ENCODE measurements at places on chromosomes 5 and 9.

DNA sequence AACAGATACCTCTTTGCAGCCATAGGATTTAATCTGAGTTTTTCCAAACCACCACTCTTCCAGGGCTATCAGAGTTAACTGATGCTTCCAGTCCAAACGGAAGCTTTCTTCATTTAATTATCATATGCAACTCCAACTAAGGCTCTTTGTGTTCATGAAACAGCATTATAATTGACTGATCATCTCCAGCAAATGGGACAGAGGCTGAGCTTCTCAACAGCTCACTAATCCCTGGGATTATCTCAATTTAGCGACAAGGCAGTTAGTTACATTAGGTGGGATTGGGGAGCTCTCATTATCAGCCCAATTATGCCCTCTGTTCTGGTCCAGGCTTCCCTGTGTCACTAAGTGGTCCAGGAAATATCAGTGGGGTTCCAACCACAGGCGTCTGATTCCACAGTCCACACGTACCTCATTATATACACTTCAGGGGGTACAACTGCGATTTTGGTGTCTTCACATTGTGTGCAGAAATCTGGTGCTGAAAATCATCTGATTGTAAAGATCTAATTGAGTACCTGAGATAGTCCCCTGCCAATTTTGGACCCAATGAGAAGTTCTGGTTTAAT, 313.5 kb upstream of the PANK3 start:
- DNase-seq, result no peak

DNA sequence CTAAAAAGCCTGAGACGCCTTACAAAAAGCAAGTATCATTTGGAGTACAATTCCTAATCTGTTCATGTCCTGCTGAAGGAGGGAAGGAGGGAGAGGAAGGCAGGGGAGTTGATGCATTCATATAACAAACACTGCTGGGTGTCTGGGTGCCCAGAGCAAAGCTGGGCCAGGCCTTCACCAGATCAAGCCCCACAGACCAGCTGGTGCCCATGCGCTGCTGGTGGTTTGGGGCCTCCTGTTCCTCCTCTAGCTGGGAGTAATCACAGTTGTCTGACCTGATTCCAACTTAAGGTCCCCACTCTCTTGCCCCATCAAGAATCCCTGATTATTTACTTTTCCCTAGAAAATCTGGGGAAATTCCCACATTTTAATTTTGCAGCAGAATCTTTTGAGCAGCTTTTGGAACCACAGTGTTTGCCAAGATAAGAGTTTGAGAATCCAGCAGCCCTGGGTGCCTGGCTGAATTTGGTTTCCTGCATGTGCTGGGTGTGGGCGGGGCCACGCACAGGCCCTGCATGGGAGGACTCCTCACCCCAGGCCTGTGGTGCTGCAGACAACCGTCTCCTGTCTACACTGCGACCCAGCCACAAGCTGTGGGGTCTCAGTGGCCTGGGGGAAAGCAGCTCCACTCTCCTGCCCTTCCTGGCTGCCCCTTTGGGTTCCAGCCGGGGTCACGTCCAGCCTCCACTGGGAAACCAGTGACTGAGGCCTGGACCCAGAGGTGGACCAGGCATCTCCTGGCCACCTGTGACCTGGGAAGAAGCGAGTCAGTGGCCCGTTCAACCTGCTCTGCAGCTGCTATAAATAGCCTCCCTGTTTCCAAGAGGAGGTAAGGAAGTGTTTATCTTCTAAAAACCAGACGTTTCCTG, 47.5 kb downstream of the NEURL1B start:
- no peak for DNase-seq

DNA sequence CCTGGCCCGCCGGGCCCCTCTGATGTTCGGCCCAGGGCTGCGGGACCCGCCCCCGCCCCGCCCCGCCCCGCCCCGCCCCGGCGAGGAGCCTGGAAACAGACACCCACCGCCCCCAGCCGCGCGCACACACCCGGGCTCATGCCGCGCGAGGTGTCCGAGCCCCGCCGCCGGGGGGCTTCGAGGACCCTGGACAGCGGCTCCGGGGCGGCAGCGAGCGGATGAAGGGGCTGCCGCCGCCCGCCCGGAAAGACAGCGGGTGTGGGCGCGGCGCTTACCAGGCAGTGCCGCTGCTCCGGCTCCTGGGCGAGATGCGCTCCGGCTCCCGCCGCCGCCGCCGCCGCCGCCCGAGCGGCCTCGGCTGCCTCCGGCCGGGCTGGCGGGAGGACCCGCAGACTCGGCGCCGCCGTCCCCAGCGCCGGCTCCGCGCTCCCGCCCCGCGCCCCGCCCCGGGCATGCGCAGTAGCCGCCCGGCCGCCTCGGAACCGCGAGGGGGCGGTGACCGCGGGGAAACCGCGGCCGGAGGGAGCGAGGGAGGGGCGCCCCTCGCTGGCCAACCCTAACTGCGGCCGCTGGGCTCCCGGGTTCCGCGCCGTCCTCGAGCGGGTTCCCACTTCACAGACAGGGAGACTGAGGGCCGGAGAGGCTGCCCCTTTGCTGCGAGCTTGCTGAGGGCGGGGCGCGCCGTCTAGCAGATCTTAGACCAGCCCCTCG, at the start of gene GPRIN1:
Gene GPRIN1 (minus strand): TSS at position 433 of the 711 bp plus-strand sequence. CDS start 10,322 bp downstream, outside the sequence.
- DNase-seq, result peak; percentile 86

- no peak for DNase-seq
These were observed 45.0 kb downstream of the CDH6 start for GRCh38 chr5:31238497-31238896.

GRCh38 chr9:84404095-84404686, 63.6 kb upstream of the SLC28A3 start:
- DNase-seq, result no peak

DNA sequence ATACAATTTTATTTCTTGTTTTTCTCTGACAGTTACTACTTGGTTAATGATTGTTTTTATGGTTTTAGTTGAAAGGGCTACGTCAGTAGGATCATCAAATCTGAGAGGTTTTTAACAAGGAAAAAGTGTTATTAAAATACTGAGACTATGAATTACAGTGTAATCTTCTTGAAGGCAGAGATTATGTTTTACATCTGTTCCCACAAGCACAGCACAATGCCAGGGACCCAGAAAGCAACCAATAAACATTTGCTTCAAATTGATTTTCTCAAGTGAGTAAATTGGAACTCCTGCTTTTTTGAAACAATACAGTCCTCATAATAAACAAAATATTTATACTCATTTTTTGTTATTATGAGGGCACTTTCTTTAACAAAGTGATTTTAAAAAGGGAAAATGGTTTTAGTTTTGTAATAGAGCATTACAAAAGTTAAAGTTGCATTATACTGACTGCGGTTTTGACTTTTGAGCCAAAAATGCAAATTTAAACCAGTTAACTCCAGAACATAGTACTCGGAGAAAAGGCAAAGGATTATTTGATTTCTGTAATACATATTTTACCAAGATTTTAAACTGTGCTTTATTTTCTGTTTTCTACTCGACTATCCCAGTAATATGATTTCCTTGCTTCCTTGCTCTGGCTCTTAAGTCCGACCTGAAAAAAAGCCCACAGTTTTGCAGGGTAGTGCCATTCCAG, 176.9 kb downstream of the GDNF start:
- DNase-seq, result peak; percentile 73

GRCh38 chr9:111662576-111663300, 1.3 kb downstream of the GNG10 start:
- DNase-seq, result peak; percentile 40

DNA sequence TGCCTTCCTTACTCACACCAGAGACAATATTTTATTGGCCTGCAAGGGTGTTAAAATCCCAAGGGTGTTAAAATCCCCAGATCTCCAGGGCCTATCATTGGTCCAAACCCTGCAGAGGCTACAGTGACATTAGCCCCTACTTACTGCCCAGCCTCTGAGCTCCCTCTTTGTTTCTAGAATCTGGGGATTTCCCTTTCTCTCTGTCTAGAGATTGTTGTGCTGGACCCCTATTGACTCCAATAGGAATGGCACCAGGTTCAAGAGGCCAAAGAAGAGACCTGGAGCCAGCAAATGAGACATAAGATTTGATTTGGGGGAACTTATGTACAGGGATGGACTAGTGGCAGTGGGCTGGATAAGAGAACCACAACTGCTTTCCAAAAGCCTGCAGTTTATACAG, 53.3 kb upstream of the ZBED3 start:
- no peak for DNase-seq

GRCh38 chr9:98807070-98807813, at the start of gene GALNT12:
Gene GALNT12 (plus strand): TSS chr9:98807670. CDS start chr9:98807699, 29 bp downstream.
- DNase-seq, result peak; percentile 45

GRCh38 chr9:129981180-129981907, 61.6 kb downstream of the FNBP1 start:
- DNase-seq, result no peak

DNA sequence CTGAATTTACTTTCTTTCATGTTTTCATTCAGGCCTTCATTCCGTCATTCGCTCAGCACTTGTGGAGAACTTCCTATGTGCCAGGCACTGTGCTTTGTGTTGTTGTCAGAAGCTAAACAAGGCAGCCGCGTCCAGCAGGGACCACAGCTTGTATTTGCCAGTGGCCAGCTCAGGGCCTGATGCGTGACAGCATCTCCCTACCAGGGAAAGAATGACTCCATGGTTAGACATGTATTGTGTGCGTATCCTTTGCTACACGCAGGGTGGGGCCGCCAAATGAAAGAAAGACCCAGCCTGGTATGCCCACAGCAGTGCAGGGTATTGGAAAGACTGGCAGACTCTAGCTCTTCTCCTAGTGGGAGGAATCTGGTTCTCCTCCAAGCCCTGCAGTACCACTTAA, 4.7 kb upstream of the COL27A1 start:
- DNase-seq, result no peak

GRCh38 chr5:163503106-163504078, 2.0 kb upstream of the MAT2B start:
- peak; percentile 87 for DNase-seq

GRCh38 chr9:127175764-127176163, 53.3 kb upstream of the ANGPTL2 start:
- DNase-seq, result no peak

GRCh38 chr5:11166923-11167322, 405.9 kb upstream of the DAP start:
- DNase-seq, result no peak

GRCh38 chr5:153896701-153897100, 142.0 kb downstream of the FAM114A2 start:
- DNase-seq, result peak; percentile 57

- DNase-seq, result peak; percentile 82
These were observed 51.0 kb downstream of the FKTN start for GRCh38 chr9:105608721-105609598.

DNA sequence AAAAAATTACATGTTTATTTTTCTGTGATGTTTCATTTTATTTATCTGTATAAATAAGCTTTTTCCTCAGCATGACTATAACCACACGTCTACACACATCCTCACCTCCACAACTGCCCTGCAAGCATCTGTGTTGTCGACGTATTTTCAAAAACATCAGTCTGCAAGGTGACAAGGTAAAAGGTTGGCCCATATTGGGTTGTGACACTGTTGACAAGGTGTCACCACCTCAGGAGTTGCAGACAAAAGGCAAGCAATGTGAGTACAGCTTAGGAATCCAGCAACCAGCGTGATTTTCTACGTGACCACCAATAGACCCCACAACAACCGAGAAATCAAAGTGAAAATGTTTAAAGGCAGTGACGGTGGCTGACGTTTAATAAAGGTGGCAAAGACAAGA, 187.6 kb downstream of the PARP8 start:
- no peak for DNase-seq

DNA sequence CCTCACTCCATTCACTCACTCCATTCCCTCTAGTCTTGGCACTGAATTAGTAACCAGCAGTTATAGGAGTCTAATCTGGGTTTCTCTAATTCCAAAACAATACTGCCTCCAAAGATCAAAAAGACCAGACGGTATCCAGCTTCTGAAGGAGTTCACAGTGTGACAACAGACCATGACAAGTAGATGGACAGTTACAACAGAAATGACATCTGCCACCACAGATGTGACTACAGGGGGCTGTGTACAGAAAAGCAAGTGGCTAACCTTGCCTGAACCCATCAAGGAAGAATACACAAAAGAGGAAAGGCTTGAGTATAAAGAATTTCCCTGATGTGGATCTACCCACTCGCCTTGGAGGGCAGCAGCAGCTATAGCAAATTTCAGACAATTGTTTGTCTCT, 112.4 kb downstream of the ACTL7B start:
- no peak for DNase-seq

- DNase-seq, result no peak
These were observed 19.5 kb downstream of the ANKH start for GRCh38 chr5:14851999-14852526.

- no peak for DNase-seq
These were observed 21.6 kb upstream of the LRRC14B start for GRCh38 chr5:169728-170094.

- DNase-seq, result no peak
These were observed 85.2 kb upstream of the ADAMTS2 start for GRCh38 chr5:179430193-179431175.

GRCh38 chr9:69425136-69425801, 100.3 kb downstream of the ENTREP1 start:
- DNase-seq, result no peak

DNA sequence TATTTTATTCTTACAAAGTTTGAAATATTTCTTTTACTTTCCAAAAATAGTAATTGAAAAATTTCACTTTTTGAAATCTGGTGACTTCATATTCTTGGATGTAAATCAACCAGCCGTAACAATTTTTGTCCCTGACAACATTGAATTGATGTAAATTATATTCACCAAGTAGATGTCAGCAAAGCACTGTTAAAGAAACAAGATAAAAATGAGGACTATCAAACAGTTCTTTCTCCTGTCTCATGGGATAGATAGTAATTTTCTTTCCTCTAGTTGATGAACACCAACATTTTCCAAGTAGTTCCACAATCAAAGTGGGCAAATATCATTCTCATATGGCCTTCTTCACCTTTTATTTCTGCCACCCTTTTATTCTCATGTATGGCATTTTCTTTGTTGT, 1461.9 kb downstream of the MAT2B start:
- no peak for DNase-seq

DNA sequence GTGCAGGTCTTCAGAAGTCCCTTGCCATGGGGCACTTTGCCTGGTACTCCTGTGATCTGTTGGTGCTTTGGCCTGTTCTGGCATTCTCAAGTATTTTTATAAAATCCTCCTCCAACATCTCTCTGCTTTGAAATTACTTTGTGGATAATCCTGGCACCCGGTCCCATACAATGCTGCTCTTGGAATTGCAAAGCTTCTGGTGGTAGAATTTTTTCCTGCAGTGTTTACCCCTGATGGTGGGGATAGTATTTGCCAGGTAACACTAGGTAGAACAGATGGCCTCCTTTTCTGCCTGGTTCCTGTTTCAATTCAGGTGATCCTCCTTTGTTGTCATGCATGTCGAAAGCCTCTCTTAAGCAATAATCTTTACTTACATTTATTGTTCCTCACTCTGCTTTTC, 109.8 kb upstream of the ATP10B start:
- no peak for DNase-seq

GRCh38 chr5:111116550-111116949, 24.4 kb downstream of the WDR36 start:
- no peak for DNase-seq

- DNase-seq, result peak; percentile 53
These were observed 292.9 kb downstream of the NSG2 start for GRCh38 chr5:174338185-174339010.
